A549 treated with Mapracorat at 1 μM for 4 hours (cell line): ENCODE measurements at places on chromosomes 11 and 22. TPM values are rescaled to one million over a fixed set of nuclear protein-coding genes. Genes with fewer than 3 reads are reported as not detected.

GLB1L3 gene
- total RNA-seq, result 0.07 TPM in 1 of 5 replicates, not detected in the others

PHLDB1 gene
- total RNA-seq, result 8.0 to 8.8 TPM (median 8.5 TPM) in 5 replicates

PTPRCAP gene
- 0.24 to 0.72 TPM (median 0.29 TPM) in 4 of 5 replicates, not detected in the other for total RNA-seq

TPBGL gene
- 0.08 to 0.27 TPM (median 0.17 TPM) in 5 replicates for total RNA-seq

HIPK3 gene
- 12.0 to 20.3 TPM (median 16.0 TPM) in 5 replicates for total RNA-seq

C22orf31 gene
- not detected in 5 replicates for total RNA-seq

OR4X2 gene
- total RNA-seq, result not detected in 5 replicates

APLNR gene
- total RNA-seq, result 0.05 to 0.07 TPM in 2 of 5 replicates, not detected in the others

NAALADL1 gene
- not detected in 5 replicates for total RNA-seq

SLC22A25 gene
- total RNA-seq, result not detected in 5 replicates

RAPSN gene
- total RNA-seq, result 0.23 to 0.58 TPM (median 0.43 TPM) in 3 of 5 replicates, not detected in the others

SYT9 gene
- 0.11 to 0.23 TPM (median 0.14 TPM) in 5 replicates for total RNA-seq

TRPM5 gene
- not detected in 5 replicates for total RNA-seq

OR2D2 gene
- not detected in 5 replicates for total RNA-seq

MN1 gene
- total RNA-seq, result 2.4 to 3.5 TPM (median 3.1 TPM) in 5 replicates

SCT gene
- not detected in 5 replicates for total RNA-seq

OR10AG1 gene
- not detected in 5 replicates for total RNA-seq

FBLN1 gene
- total RNA-seq, result 38.0 to 57.3 TPM (median 52.2 TPM) in 5 replicates

PLA2G3 gene
- not detected in 5 replicates for total RNA-seq

KRTAP5-7 gene
- total RNA-seq, result not detected in 5 replicates

PHOX2A gene
- total RNA-seq, result not detected in 5 replicates
